NCI-H1092 treated with DMSO at 0.1 percent for 48 hours (cell line): ENCODE measurements at places on chromosomes 7 and 10.
A peak's percentile ranks its signal among the peaks of the same experiment; 100 is the strongest.

DNA sequence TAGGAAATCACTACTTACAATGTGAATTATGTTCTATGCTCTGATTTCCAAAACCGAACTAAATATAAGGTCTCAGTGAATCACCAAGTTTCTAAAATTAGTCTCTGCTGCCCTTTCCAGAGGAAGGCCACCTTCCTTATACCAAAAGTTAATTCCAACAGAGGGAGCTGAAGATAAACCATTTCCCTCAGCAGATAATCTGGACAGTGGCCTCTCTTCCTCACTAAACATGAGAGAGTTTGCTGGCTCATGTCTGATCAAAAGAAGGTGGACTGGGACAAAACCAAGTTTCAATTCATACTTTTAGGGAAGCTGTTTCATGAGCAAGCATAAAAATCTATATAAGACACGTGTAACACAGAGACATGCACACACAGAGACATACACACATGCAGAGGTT, 6.4 kb downstream of the FEZF1 start:
- no peak for DNase-seq

- no peak for DNase-seq
Measured at GRCh38 chr10:20714518-20714917, 182.6 kb downstream of the NEBL start.

DNA sequence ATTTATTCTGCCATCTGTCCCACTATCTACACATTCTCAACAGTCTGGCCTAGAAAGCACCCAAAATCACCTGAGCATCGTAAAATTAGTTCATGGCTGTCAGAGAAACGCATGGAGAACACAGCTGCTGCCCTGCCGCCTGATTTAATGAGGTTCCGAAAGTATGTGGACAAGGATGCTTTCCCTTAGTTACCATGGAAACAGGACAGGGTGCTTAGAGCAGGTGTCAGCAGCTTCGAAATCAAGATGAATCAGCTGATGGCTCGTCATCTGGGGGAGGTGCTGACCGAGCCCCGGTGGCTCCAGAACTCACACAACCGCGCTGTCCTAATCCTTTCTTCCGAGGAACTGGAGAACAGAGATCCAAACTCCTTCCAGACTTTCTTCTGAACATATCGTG, 151.5 kb downstream of the TEX36 start:
- peak; percentile 53 for DNase-seq

- no peak for DNase-seq
Measured at GRCh38 chr10:113176652-113177155, 226.7 kb downstream of the TCF7L2 start.

DNA sequence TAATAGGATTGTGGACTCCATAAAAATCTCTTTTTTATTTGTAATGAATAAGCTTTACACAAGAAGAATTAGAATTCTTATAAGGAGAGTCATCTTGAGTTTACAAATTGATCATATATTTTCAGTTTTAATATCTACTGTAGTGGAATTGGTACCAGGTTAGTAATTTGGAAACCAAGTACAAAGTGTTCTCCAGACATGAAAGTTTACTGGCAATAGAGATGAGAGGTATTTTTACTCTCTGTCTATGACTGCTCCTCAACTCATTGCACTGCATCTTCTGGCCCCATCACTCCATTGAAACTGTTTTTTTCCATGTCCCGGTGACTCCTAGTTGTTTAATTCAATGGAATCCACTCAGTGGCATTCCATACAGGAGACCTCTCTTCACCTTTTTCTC, 164.5 kb upstream of the SMIM30 start:
- no peak for DNase-seq

DNA sequence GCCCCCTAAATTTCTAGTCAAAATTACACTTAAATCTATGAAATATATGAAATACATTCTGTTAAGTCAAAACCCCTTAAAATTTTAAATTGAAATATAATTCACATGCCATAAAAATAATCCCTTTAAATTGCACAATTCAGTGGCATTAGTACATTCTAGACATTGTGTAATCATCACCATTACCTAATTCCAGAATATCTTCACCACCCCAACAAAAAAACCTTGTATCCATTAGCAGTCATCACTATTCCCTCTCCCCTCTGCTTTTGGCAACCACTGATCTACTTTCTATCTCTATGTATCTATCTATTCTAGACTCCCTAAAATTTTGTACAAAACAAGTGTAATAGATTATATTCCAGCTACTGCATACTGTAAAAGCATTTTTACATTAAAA, 261.2 kb downstream of the GLI3 start:
- DNase-seq, result no peak
